ENCODE measurements at places on chromosomes 6 and 20. TPM values are rescaled to one million over a fixed set of nuclear protein-coding genes. Genes with fewer than 3 reads are reported as not detected.
A peak's percentile ranks its signal among the peaks of the same experiment; 100 is the strongest.

- DNase-seq: peak; percentile 32
These were observed 47.1 kb downstream of the MCUR1 start for GRCh38 chr6:13767121-13767808.

GRCh38 chr20:43631598-43631997, 35.3 kb upstream of the MYBL2 start:
- DNase-seq: no peak

DNA sequence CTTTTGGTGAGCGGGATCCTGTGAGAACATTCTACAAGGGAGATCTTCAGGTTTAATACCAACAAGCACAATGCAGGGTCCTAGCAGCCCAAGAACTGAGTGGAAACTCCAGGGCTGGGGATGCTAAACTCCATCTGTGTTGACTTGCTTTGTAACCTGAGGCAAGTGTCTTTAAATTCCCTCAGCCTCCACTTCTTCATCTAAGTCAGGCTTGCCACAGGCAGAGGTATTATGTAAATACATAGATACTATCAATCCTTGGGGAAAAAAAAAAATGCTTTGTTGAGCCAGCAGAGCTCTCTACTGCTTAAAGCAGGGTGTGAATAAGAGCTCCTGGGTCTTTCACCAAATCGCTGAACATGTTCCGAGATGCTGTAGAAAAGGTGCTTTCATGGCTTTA, 114.2 kb upstream of the PHACTR1 start:
- DNase-seq: no peak

GRCh38 chr6:24743944-24744335, 25.0 kb upstream of the C6orf62 start:
- DNase-seq: no peak

GRCh38 chr6:7343546-7344475, 30.8 kb upstream of the SSR1 start:
- peak; percentile 52 for DNase-seq

DNA sequence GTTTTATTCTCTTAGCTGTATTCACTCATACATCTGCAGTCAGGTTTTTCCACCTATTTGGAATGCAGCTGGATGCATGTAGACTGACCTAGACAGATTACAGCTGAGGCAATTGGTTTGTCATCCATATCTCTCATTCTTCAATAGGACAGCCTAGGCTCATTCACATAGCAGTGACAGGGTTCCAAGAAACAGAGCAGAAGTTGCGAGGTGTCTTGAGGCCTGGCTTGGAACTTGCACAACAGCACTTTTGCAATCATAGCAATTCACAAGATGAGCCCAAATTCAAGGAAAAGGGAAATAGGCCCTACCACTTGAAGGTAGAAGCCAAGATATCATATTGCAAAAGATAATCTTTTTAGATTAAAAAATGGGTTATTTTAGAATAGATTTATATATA, 508.9 kb upstream of the JAG1 start:
- no peak for DNase-seq

- DNase-seq: no peak
These were observed 156.1 kb downstream of the ZFP64 start for GRCh38 chr20:52035498-52035897.

GRCh38 chr6:168554898-168555617, 114.1 kb downstream of the SMOC2 start:
- no peak for DNase-seq

GRCh38 chr6:137884149-137884909, 17.3 kb downstream of the TNFAIP3 start:
- no peak for DNase-seq

- DNase-seq: no peak
These were observed 18.9 kb upstream of the HLA-DOA start for GRCh38 chr6:33028220-33028849.

DNA sequence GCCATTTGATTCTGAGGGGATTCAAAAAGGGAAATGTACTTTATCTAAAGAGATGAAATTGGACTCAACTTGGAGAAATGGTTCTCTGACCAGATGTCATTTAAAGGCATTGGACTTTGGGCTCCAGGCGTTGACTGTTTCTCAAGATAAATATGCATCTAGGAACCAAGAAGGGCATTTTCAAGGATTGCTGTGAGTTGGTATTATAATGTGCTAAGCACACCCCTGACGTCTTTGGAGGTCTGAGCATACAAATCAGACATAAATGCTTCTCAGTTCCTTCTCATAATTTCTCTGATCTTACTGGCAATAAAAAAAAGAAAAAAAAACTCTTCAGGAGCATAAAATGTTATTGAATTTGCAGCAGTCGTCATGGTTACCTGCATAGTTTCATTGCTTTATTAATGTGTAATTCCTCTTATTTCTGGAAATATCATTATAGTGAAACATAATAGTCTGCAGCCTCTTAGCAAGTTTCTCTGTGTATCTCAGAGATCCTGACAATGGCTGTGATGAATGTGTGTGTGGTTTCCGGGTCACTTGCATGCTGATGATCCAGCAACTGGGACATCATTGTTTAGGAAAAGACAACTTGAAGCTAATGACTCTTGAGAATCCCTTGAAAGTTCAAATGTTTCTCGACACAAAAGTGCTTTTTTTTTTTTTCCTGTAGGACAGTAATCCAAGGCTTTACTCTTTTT, 136.0 kb downstream of the AIG1 start:
- no peak for DNase-seq

- no peak for DNase-seq
These were observed 373.5 kb upstream of the BTBD3 start for GRCh38 chr20:11544029-11544678.

GRCh38 chr6:28340310-28341095, 4.6 kb upstream of the ZSCAN31 start:
- DNase-seq: no peak

DNA sequence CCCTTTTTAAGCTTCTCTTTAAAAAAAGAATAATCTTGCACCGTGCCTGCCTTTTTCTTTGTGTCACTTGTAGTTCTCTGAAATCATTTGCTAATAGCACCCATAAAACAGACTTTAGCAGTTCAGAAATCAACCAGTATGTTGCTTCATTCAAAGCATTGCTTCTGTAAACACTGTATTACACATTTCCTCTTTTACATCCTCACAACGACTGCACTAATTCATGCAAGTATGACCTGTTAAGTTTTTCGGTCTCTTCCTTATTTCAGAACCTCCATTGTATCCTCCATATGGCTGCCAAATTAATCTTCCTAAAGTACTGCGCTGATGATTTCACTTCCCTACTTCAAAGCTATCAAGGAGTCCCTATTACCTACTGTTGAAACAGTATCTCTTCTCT, 142.9 kb upstream of the RNF217 start:
- DNase-seq: no peak

- DNase-seq: no peak
These were observed 94.2 kb upstream of the SCP2D1 start for GRCh38 chr20:18719426-18719825.

- peak; percentile 100 for DNase-seq
These were observed at the start of gene BPHL for GRCh38 chr6:3118353-3119039. TSS of gene BPHL (plus strand) at chr6:3118711. CDS start at chr6:3118741, 30 bp downstream.

DNA sequence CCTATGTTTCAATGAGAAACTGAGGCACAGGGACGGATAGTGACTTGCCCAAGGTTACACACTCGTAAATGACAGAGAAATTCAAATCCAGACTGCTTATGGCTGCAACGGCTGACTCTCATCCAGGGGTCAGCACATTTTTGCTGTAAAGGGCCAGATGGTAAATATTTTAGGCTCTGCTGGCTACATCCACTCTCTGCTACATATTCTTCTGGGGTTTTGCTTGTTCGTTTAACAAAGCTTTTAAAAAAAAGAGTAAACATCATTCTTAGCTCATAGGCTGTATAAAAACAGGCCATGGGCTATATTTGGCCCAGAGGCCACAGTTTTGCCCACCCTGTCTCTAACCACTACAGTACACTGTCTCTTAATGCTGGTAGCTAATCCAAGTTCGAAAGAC, 103.4 kb downstream of the PREX1 start:
- no peak for DNase-seq

DNA sequence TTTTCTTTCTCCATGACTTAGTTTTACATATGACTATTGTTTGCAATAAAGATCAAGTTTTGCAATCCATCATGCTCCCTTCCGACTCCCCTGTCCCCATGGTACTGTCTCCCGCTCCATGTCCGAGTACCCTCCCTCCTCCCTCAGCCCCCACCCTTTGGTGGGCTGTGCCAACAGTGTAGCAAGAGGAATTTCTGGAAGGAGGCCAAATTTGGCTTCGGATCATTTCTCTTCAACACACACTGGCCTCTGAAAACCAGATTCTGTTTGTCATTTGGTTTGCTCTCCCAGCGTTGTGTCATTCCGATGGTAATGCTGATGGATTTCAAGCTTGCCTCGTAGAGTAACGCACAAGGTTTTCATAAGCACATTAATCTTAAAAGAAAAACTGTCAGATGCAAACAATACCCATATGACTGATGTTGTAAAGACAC, 22.9 kb upstream of the PAX1 start:
- DNase-seq: no peak

DNA sequence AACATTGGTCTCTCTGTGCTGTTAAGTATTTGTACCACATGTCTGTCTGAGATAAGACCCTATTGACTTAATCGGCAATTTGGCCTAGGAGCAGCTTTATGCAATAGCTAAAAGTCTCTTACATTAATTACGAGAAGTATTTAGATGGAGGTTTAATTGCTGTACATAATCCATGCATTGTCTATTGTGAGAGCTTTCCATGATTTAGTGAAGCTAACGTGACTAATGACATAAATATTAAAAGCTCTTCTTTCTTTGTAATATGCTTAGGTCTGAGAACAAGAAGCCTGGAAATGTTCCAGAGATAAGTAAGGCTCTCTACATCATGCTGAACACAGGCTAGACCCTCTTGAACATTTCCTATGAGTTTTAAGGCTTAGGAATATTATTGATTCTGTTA, 32.7 kb upstream of the FAM83B start:
- DNase-seq: no peak

DNA sequence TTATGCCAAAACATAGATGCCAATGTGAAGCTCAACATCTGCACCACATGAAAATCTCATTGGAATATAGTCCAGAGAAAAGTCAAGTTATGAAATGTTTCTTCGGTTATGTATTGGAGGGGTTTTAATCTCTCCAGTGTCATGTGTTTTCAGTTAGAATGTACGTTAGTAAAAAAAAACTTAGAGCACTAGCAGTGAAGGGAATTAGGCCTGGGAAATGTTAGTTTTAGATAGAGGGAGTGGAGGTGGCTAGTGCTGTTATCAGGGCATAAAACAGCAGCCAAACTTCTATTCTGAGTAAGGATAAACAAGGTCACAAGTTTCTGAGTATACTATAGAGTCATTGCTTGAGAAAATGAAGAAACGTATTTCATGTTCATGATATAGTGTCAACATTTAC, 42.9 kb downstream of the HDGFL1 start:
- no peak for DNase-seq

GRCh38 chr6:21712213-21712612, 118.7 kb downstream of the SOX4 start:
- no peak for DNase-seq

DNA sequence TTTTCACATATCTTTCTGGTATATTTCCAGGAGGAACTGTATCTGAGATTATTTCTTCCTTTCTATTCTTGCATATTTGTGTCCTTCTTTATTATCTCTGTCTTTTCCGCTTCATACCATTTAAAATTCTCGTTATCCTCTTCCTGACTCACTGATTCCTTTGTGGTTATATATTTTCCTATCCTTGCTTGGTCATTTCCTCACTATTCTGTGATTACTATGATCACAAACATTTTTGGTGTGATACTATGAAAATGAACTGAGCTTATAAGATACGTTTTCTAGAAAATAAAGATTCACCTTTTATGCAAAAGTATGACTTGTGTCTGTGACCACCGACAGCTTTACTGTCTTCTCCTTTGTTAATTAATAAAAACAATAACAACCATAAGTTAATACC, 26.5 kb upstream of the MYCT1 start:
- no peak for DNase-seq

GRCh38 chr6:151494235-151494935, 568 bp downstream of the CCDC170 start:
- peak; percentile 29 for DNase-seq

GRCh38 chr6:44122801-44123200, 4.5 kb downstream of the MRPL14 start:
- no peak for DNase-seq

The ABHD16B gene
- not detected for total RNA-seq

The TUBB2B gene
- total RNA-seq: 1.2 TPM

The TMEM74B gene
- 2.2 TPM for total RNA-seq

The DPPA5 gene
- not detected for total RNA-seq

The ZBTB46 gene
- total RNA-seq: 3.0 TPM

The RAB44 gene
- 0.09 TPM for total RNA-seq

The PLN gene
- 31.1 TPM for total RNA-seq

The ACOT8 gene
- 46.5 TPM for total RNA-seq

The ZSCAN26 gene
- 3.8 TPM for total RNA-seq
